ENCODE measurements at places on chromosomes 2 and 18.

- no peak for DNase-seq
Measured at GRCh38 chr2:191128172-191128910, 22.5 kb downstream of the STAT4 start.

- peak; percentile 60 for DNase-seq
Measured at GRCh38 chr18:25061395-25061794, 290.6 kb downstream of the ZNF521 start.

GRCh38 chr2:241111440-241111805 lies 9.3 kb upstream of the MTERF4 start:
- DNase-seq: no peak

DNA sequence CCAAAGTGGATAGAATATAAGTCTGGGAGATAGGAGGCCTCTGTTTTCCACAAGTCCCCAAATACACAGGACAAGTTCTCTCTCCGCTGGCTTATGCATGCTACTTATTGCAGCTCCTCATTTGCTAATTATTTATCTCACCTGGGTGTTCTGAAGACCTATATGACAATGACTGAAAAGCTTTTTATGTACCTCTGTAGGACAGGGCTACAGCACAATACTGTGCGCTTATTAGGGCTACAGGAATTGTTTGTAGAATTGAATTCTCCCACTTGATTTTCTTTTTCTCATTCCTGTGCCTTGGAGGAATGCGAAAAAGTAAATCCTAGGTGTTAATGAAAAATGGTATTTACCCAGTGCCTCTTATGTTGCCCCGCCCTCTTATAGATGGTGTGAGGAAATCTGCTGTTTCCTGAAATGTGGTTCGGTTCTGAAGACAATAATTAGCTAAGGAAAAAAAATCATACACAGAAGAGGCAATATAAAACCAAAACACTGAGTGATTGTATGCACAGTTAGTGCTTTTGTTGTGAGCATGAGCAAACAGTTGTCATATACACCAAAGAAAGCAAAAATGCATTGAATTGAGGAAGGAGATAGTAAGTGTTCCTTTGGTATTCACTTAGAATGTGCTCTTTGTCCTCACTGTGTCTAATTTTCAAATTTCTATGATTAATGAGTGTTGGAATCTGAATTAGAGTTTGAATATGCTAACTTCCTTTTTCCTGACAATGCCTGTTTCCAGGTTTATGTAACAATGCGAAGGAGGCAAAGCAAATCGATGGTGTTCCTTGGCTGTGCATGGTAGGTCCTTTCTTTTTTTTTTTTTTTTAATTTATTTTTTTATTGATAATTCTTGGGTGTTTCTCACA lies 78.7 kb upstream of the PNPT1 start:
- no peak for DNase-seq

DNA sequence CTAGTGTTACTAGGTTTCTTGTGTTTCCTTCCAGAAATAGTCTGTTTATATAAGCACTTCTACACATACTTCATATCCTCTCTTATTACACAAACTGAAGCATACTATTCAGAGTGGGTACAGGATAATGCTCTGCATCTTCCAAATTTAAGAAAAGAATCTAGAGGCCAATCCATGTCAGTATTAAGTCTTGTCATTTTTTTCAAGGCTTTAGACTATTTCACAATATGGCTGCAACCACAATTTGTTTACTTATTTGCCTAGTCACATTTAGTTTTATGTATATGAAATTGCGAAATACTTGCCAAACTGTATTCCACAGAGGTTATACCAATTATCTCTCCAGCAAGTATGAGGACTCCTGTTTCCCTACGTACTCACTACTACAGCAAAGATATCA lies 27.9 kb downstream of the IWS1 start:
- no peak for DNase-seq

- DNase-seq: no peak
Measured at GRCh38 chr2:149064365-149064841, 25.9 kb downstream of the LYPD6B start.

DNA sequence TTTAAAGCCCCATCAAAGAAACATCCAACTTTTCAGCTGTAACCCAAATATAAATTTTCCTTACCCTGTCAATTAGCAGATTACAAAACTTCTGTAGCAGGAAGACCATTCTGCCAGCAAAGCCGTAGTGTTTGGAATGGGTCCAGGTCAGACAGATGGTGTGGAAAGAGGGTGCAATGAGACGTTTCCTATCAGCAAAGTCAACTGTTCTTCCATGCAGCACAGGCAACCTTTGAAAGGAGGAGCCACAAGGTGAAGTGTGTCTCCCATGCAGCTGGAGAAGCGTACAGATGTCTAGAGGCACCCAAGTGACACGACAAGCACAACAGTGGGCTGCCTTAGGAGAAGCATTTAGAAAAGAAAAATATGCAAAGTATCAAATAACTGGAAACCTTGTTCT lies 83.7 kb downstream of the SP3 start:
- no peak for DNase-seq

GRCh38 chr2:56008661-56009431 lies 85.3 kb upstream of the EFEMP1 start:
- peak; percentile 71 for DNase-seq

DNA sequence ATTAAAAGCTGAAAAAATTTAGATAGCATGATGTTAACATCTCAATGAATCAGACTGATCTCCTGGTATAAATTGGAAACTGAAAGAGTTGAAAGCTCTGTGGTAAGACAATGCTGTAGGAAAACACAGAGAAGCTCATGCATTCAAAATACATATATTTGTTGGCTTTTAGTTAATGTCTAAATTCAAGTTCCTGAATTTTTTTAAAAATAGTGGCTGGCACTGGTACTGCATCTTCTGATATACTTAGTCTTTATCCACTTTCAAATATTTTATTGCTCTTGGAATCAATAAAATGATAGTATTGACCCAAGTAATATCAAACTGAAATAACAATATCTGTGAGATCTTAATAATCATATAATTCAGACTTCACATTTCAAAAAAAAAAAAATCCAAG lies 151.4 kb upstream of the FIGN start:
- DNase-seq: no peak

DNA sequence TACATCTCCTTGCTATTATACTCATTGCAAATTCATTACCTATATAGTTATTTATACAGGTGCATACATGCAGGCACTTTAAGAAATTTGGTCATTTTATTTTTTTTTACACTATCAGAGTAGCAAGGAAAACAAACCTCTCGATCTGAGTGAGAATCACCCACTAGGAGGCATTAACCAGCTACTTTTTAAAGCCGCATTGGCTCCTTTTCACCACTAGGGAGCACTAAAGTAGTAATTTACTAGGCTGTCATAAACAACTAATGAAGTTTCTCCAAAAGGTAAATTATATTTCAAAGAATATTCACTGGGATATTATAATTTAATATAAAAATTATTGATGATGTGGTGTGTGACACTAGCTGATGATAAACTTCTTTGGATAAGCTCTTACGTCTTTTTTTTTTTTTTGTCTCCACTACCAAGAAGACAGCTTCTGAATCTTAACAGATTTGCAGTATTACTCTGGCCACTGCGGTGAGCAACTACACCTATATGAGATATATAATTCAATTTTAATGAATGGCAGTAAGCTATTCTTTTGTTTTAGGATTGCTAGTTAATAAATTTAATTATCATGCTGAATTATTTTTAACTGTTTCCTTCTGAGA lies 101.9 kb downstream of the NOL4 start:
- peak; percentile 21 for DNase-seq

- DNase-seq: no peak
Measured at GRCh38 chr2:140808820-140809219, 1322.0 kb downstream of the LRP1B start.

GRCh38 chr2:2547451-2547850 lies 216.4 kb upstream of the MYT1L start:
- DNase-seq: no peak

DNA sequence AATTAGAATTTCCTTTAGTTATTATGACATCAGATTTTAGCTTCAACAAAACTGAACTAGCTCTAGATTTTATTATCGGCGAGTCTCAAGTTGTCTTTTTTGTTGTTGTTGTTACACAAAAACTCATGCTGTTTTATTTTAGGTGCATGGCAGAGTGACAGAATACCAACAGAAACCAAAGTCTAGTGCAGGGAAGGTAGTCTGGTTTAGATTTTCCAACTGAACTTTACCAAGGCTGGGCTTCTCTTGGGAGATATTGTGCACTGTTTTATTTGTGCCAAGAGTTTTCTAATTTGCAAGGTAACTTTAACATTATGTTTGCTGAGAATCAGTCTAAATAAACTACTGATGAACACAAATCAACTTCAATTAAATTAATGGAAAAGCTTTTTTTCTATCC lies 43.6 kb upstream of the RASGRP3 start:
- DNase-seq: no peak

GRCh38 chr2:69734854-69735544 lies 6.9 kb upstream of the ANXA4 start:
- DNase-seq: no peak

DNA sequence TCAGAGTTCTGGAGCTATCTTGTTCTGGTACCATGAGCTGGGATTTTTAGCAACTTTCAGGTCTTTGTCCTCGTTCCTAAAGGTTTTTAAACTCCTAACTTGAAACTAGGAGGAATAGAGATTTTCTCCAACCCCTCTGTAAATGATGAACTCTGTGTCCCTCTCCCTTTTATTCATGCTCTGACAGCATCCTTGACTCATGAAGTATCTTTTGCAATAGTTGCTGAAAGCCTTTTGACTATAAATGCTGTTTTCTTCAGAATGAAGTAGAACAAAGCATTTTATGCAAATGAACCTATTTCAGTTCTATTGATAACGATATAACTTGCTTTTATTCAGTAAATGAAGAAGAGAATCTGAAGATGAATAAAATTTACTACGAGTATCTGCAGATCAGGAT lies 17.0 kb upstream of the MAPRE2 start:
- no peak for DNase-seq

GRCh38 chr18:49751427-49752094 lies 61.8 kb downstream of the ACAA2 start:
- no peak for DNase-seq

DNA sequence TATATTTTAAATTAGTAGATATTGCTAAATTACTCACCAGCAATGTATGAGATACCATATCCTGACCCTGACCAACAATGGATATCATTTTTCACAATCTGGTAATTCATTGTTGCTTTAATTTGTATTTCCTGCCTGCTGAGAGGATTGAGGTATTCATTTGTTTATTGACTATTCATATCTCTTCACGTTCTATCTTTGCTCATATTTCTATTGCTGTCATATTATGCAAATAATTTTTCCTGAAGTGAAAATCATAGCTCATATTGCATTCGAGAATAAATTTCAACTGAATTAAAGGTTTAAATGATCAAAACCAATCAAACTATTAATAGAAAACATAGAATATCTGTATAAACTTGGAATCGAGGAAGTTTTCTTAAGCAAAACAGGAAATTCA lies 31.0 kb downstream of the INO80D start:
- DNase-seq: no peak

DNA sequence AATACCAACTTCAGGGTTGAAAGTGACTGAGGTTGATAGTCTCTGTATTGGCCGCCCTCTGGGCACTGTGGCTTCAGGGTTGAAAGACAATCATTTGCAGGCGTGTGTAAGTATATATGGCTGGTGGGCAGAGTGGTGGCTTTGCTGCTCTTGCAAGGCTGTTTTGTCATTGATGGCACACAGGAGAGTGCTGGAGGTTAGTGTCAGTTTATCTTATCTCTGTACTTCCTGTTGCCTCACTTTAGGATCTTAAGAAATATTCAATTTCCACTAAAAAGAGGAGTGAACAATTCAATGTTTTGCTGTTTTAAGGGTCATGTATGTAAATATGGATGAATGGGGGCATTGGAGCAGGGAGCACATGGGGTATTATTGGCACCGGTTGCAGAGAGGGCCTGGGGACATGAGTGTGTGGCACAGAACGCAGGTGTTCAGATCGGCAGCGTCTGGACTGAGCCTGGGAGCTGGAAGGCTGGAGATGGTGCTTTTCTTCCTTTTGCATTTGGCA lies 51.5 kb downstream of the NCK2 start:
- no peak for DNase-seq

DNA sequence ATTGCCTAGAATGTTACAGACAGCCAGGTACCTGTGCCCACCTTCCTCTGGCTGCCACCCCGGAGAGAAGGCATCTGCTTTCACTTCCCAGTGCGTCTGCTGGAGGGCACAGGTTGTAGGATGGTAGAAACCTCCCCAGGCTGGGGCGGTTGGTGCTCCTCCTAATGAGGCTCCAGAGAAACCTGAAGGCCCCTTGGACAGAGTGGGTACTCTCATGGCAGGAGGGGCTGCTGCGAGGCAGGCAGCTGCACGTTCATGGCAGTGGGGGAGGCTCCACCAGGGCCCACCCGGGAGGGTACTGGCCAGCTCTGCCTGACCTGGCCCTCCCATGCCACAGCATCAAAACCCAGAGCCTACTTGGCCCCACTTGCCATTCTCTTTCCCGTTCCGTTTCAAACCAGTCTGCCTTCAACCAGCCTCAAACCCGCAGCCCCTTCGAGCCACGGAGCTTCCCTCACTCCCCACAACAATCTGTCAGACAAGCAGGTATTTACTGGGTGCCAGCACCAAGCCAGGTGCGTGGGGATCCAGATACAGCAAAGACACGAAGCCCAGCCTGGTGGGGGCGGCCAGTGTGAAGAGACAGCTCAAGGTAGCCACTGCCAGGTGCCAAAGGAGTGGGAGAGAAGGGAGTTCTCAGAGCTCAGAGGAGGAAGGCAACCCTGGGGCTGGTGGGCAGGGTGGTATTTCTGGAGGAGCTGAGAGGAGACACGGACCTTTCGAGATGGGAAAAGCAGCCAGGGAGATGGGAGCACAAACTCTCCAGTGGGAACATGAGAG lies 229.6 kb downstream of the LOXHD1 start:
- no peak for DNase-seq

DNA sequence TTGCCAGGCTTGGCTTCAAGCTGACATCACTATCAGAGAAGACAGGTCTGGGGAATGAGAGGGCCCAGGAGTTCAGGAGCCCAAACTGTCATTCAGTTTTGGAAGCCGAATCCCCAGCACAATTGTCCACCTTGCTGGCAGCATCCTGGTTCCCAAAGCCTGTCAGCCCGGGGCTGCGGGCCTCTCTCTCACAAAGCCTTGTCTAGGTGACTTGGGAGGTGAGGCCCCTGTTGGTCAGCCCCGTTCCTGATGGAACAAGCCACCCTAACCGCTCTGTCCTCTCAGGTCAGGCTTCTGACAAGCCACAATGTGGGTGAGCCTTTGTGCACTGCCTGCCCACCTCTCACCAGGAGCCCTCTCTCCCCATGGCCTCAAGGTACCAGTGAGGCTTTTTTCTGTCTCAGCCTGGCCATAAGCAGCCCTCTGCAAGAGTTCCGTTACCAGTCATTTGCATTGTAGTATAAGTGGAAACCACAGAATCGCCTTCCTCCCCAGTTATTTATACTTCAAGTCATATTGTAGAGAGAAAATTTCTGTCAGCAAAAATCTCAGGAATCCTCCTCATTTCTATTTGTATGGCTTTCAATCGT lies 100.6 kb downstream of the MSH2 start:
- DNase-seq: no peak

GRCh38 chr18:22550366-22550765 lies 132.7 kb upstream of the CTAGE1 start:
- no peak for DNase-seq

GRCh38 chr2:147595200-147595599 lies 249.6 kb upstream of the ACVR2A start:
- no peak for DNase-seq

All from NCI-H1930 (cell line).